ENCODE measurements at places on chromosomes 6 and 20.

GRCh38 chr6:792662-793061 is 99.7 kb upstream of the EXOC2 start:
- no peak for DNase-seq

GRCh38 chr6:138248878-138249277 is 30.6 kb upstream of the PBOV1 start:
- DNase-seq, result no peak

GRCh38 chr20:51563486-51564332 is 21.2 kb upstream of the NFATC2 start:
- peak; percentile 6 for DNase-seq

DNA sequence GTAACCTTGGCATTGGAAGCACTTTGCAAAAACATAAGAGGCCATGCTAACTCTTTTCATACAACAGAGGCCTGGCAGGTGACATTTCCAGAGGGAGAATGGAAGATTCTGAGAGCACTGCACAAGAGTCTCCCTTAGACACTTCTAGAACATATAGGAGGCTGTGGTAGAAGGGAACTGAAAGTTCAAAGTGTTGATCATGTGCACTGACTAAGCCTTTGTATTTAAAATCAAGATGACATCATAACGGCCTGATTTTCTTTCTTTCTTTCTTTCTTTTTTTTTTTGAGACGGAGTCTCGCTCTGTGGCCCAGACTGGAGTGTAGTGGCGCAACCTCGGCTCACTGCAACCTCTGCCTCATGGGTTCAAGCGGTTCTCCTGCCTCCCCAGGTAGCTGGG is 26.8 kb upstream of the DNAAF9 start:
- no peak for DNase-seq

DNA sequence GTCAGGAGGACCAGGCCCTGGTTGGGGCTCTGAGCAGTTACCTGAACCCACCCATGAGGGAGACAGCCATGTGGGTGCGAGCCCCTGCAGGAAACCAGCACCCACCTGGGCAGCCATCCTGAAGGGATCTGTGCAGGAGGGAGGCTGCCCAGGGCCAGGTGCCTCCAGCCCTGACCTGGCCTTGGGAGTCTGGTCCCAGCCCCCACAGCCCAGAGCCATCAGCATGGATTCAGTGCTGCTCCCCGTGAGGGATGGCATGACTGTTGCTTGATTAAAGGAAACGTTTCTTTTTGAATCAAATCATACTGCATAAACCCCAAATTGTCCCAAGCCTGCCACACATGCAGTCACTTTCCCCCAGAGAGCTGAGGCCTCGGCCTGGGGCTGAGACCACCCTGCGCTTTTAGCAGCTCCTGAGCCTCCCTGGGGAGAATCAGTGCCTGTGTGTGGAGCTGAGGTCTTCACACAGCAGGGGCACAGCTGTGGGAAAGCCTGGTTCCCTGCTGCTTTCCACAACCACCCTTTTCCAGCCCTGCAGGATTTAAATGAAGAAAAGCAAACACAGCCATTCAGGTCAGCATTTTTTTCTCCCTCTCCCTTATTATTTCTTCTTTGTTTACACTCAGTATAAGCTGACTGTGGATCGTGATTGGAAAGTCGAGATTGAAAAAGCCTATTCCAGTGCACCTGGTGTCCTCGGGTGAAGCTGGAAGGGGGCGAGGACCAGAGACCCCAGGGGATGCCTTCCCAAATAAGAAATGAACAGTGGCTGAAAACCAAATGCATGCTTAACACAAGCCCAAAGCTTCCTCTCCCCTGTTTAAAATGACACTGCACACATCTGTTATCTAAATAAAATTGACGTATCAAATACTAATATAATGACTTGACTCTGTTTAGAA is 283.9 kb downstream of the SMOC2 start:
- no peak for DNase-seq

DNA sequence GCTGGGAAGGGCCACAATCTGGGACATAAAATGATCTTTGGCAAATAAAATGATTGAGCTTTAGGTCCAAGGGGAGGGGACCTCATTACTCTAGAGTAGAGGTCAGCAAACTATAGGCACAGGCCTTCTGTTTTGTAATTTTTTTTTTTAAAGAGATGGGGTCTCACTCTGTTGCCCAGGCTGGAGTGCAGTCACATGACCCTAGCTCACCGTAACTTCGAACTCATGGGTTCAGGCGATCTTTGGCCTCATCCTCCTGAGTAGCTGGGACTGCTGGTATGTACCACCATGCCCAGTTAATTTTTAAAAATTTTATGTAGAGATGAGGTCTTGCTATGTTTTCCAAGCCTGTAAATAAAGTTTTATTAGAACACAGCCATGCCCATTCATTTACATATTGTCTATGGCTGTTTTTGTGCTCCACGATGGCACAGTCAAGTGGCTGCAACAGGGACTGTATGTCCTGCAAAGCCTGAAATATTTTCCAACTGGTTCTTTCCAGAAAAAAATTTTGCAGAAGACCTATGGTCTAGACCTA is 82.1 kb downstream of the ELOVL5 start:
- DNase-seq, result no peak

GRCh38 chr6:56693246-56693607 is 50.5 kb upstream of the DST start:
- no peak for DNase-seq

GRCh38 chr6:147486683-147487082 is 21.8 kb upstream of the SAMD5 start:
- no peak for DNase-seq

GRCh38 chr6:44824567-44824966 is 437.1 kb downstream of the CDC5L start:
- DNase-seq, result no peak

DNA sequence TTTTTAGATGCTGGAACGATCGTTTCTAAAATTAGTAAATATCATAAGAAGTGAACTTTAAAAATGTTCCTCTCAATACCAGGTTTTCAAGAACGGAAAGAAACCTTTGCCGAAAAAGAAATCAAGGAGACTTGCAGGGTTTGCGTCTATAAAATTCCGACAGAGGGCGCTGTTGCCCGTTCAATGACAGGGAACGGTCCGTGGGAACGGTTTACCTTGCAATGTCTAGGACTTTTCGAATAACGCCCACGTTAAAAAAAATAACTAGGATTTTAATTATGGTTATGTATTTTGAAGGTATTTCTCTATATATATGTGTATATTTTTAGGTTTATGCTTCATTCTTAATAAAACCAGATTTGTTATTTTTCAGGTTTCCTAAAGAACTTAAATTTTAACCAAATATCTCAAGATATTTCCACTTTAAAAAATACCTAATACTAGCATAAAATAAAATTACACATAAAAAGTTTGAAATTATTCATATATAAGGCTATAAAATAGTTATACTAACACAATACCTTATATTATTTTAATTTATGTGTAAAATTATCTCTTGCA is 2.5 kb upstream of the TFAP2B start:
- no peak for DNase-seq

DNA sequence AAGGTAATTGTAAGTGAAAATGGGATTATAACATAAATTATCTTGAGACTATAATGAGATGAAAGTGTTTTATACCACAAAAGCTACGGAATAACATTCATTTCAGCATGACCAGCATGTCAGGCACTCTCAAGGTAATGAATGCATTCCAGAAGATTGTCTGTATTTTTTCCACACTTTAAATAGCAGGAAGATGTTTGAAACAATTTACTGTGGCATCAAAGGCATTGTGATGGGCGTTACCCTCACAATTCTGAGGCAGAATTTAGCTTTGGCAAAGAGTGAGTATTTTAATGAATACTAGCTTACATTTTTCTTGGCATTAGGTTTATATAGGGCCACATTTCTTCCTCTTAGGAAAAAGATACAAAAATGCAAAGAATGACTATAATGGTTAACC is 627.2 kb downstream of the BCKDHB start:
- DNase-seq, result no peak

DNA sequence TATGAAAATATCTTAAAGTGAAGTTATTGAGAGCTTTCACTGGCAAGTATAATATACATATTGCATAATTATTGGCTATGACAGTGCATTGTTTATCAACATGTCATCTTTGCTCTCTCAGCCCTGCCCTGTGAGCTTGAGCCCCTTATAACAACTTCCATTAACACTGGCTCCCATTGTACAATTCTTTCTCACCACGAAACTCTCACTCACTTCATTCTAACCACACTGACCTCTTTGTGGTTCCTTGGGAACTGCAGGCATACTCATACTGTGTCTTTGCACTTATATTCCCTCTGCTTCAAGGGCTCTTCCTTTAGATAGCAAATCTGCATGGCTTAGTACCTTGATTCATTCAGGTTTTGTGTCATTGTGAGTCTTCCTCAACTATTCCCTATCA is 411.8 kb downstream of the CDKAL1 start:
- DNase-seq, result no peak

GRCh38 chr6:140276133-140276532 is 901.7 kb upstream of the CITED2 start:
- no peak for DNase-seq

DNA sequence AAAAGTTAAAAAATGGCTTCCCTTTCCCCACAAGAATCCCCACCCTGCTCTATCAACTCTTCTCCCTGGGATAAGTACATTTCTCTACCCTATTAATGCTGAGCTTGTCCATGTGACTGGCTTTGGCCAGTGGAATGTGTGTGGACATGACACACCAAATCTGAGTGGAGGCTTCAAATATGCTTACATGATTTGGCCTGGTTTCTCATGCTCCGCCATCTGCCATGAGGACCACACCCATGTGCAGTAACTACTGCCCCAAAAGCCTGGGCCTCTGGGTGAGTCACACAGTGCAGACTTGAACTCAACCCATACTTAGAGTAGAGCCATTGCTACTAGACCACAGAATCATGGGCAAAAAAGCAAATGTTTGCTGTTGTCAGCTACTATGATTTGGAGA is 65.4 kb downstream of the PRND start:
- DNase-seq, result no peak

GRCh38 chr6:6452002-6452401 is 131.5 kb upstream of the F13A1 start:
- DNase-seq, result no peak

DNA sequence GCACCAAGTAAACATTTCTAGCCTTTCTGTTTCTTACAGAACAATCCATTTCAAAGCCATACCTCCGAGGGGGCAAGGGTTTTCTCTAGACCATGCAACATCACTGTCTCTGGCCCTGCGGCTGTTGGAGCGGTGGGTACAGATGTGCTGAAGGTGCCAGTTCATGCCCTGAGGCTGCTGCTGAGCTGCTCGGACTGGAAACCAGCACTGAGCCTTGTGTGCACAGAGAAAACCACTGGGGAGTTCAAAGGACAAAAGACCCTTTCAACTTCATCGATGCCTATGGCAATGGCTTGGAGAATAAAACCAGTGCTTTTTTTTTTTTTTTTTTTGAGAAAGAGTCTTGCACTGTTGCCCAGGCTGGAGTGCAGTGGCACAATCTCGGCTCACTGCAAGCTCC is 93.3 kb upstream of the IYD start:
- DNase-seq, result no peak

DNA sequence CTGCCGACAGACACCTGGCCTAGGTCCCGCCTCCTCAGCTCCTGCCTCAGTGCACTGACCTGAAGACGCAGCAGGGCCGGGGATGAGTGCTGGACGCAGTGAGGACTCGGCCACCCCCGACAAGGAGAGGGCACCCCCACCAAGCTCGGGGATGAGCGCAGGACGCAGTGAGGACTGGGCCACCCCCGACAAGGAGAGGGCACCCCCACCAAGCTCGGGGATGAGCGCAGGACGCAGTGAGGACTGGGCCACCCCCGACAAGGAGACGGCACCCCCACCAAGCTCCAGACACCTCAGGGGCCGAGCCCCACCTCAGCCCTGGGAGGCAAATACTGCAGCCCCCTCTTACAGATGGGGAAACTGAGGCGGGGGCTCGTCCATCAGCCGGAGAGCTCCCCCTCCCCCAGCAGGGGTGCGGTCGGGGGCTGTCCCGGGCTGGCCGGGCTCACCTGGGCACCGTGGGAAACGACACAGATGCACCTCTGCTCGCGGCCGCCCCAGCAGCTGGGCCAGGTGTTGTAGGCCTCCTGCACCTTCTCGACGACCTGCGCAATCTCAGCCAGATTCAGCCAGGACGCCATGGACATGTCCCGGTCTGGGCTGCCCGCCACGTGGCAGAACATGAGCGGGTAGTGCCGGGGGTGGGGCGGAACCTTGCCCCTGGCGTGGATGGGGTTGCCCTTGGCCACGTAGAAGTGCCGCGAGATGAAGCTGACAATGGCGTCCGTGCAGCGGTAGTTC is 7.5 kb downstream of the HELZ2 start:
- no peak for DNase-seq

DNA sequence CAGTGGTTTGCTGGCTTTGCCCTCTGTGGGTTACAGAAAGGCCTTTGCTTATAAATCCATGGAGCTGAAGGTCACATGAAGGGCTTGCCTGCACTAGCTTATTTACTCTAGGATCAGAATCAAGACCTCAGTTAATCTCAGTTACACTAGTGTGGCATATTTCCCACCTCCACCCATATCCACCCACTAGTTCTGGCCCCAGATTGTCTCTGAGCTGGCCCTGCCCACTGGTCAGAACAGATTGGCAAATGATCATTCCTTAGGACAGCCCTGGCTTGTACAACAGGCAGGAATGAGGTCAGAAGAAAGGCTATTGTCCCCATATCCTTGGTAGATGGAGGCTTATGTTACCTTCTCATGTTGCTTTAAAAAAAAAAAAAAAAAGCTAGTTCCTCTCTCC is 33.3 kb upstream of the SASH1 start:
- no peak for DNase-seq

DNA sequence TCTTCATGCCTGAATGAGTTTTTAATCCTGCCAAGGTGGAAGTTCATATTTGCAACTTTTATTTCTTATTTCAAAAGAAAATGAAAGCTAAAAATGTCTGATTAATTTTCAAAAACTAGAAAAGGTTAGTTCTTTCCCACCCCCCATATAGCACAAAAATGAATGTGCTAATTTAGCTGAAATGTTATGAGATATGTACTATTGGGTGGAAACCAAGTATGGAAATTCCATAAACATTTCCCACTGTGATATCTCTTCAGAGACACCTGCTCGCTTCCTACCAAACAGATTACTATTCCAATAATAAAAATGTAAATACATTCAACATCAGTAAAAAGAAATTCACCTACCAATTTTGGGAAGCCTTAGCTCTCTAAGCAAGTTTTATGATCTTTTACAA is 678.6 kb upstream of the ID4 start:
- no peak for DNase-seq

DNA sequence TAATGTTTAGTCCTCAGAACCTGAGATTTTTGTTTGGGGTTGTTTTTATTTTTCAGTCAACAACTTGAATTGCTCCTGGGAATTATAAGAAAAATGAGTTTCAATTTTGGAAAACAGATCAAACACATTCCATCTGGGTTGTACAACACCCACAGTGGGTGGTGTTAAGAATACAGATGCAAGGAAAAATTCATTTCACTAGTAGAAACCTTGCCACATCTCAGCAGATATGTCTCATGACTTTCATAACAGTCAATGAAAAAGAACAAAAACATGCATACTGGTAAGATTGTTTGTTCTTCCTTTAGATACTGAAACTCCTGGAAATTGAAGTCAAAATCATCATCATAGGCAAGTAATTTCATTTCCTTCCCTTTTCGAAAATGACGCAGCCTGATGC is 78.9 kb downstream of the MOXD1 start:
- DNase-seq, result no peak
